ENCODE measurements at places on chromosomes 12 and 14. TPM values are rescaled to one million over a fixed set of nuclear protein-coding genes. Genes with fewer than 3 reads are reported as not detected.

- H3K27me3 ChIP-seq = peaks cover 10% of the 10 kb centered on the region
- DNase-seq = no peak
- peak overlapping the region; percentile 29 for H3K4me3 ChIP-seq
- peaks cover 3% of the 10 kb centered on the region for H3K36me3 ChIP-seq
- H3K27ac ChIP-seq = no peak overlapping the region
- peaks cover 6% of the 10 kb centered on the region for H3K4me1 ChIP-seq
Observed at GRCh38 chr12:66236969-66237368, 48.0 kb downstream of the IRAK3 start.

DNA sequence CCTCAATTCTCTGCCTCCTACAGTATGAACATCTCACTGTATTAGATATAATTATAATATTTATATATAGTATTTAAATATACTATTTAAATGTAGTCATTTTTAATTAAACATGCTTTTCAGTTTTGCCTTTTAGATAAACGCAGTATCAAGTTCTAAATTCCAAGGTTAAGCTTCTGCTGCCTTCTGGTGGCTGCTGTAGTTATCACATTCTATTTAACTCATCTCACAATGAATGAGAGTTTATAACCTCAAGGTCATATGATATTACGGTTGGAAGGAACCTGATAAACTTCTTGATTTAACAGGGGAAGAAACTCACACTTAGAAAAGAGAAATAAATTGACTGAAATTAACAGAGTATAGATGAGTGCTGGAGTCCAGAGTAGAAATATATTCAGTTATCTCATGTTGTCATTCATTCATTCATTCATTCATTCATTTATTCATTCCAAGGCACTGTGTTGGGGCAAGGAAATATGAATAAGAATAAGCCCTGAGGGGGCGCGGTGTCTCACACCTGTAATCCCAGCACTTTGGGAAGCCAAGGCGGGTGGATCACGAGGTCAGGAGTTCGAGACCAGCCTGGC lies 31.9 kb downstream of the GUCY2C start:
- peaks cover 7% of the 10 kb centered on the region for H3K4me1 ChIP-seq
- peak; percentile 19 for DNase-seq
- H3K4me3 ChIP-seq = no peak overlapping the region
- no peaks in the 10 kb centered on the region for H3K27me3 ChIP-seq

- no peak for DNase-seq
- H3K27ac ChIP-seq = no peak overlapping the region
- H3K4me3 ChIP-seq = no peak overlapping the region
- no peaks in the 10 kb centered on the region for H3K27me3 ChIP-seq
Observed at GRCh38 chr12:13080266-13080665, 23.2 kb downstream of the GSG1 start.

GRCh38 chr14:88841741-88842140 lies 17.3 kb downstream of the TTC8 start:
- H3K27me3 ChIP-seq = peaks cover 5% of the 10 kb centered on the region
- H3K27ac ChIP-seq = no peak overlapping the region
- no peak overlapping the region for H3K4me3 ChIP-seq
- DNase-seq = no peak
- no peaks in the 10 kb centered on the region for H3K4me1 ChIP-seq

- H3K27me3 ChIP-seq = peaks cover 27% of the 10 kb centered on the region
- peaks cover 43% of the 10 kb centered on the region for H3K4me1 ChIP-seq
- H3K36me3 ChIP-seq = peaks cover 25% of the 10 kb centered on the region
- H3K4me3 ChIP-seq = peak overlapping the region; percentile 82
- DNase-seq = peak; percentile 83
- H3K27ac ChIP-seq = peak overlapping the region; percentile 83
Observed at GRCh38 chr14:91417983-91418386, 365 bp upstream of the CCDC88C start.

DNA sequence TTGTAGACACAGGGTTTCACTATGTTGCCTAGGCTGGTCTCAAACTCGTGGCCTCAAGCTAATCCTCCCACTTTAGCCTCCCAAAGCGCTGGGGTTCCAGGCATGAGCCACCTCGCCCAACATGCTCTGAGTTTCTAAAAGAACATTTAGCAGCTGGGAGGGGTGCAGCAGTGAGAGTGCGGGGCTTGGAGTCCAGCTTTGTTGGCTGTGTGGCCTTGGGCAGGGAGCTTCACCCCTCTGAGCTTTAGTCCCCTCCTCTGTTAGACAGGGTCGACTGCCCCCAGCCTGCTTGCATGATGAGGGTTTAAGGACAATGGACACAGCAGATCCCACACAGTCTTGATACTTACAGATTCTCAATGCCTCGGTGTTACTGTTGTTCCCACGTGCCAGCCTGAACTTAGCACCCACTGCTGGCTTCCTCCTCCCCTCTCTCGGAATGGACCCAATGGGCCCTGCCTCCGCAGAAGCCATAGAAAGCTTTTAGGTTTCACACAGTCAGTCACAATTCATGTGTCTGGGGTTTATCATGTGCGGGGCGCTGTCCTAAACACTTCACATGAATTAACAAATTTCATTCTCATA lies 54.6 kb downstream of the PSMA6 start:
- peak overlapping the region; percentile 32 for H3K27ac ChIP-seq
- H3K4me3 ChIP-seq = no peak overlapping the region
- H3K27me3 ChIP-seq = peaks cover 4% of the 10 kb centered on the region
- no peak for DNase-seq
- no peaks in the 10 kb centered on the region for H3K36me3 ChIP-seq

Gene PLEKHD1
- polyA plus RNA-seq = 0.09 TPM

GRCh38 chr12:113244478-113244958 lies 23.3 kb downstream of the TPCN1 start:
- no peaks in the 10 kb centered on the region for H3K36me3 ChIP-seq
- DNase-seq = no peak
- H3K27me3 ChIP-seq = no peaks in the 10 kb centered on the region

DNA sequence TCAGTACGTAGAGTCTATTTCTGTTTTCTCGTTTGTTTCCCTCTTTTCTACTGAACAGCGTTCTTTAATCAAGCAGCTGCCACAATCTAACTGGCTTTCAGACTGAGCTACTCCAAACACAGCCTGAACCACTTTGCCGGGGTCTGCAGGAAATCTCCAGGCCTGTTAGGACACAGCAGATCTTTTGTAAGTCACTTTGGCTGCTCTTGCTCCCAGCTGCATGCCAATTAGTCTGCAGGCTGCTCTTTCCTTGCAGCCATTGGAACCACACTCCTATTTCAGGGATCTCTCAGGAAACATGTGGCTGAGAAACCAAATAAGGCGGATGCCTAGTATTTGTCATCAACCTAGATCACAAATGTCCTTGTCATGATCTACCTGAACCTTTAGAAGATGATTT lies 73.6 kb downstream of the TMTC1 start:
- DNase-seq = no peak
- peaks cover 2% of the 10 kb centered on the region for H3K27me3 ChIP-seq
- H3K27ac ChIP-seq = no peak overlapping the region
- no peaks in the 10 kb centered on the region for H3K4me1 ChIP-seq
- H3K4me3 ChIP-seq = no peak overlapping the region

Gene C14orf119
- polyA plus RNA-seq = 85.2 TPM

DNA sequence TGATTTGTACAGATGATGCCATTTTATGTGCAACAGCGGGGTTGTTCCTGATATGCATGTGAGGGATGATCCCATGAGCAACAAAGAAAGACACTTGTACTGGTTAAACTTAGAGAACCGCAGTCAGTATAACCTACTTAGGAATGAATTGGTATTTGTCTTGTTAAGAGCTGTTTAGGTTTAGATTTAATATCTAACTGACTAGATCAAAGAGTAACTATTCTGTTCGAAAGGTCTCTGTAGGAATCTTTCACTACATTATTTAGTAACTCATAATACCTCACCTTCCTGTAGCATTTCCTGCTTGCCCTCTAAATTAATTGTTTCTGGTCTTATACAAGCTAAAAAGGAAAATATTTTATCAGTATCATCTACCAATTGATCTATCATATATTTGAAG lies 350.4 kb downstream of the TRHDE start:
- no peak for DNase-seq
- no peak overlapping the region for H3K4me3 ChIP-seq
- no peaks in the 10 kb centered on the region for H3K36me3 ChIP-seq

Gene TBC1D30
- polyA plus RNA-seq = 5.8 TPM

- DNase-seq = no peak
- H3K36me3 ChIP-seq = peaks cover 6% of the 10 kb centered on the region
- no peaks in the 10 kb centered on the region for H3K4me1 ChIP-seq
- peaks cover 6% of the 10 kb centered on the region for H3K27me3 ChIP-seq
- no peak overlapping the region for H3K27ac ChIP-seq
Observed at GRCh38 chr12:123293178-123293760, 21.6 kb upstream of the CDK2AP1 start.

Gene CRACR2A
- polyA plus RNA-seq = 16.5 TPM

GRCh38 chr12:46382408-46382963 lies 9.9 kb upstream of the SLC38A2 start:
- DNase-seq = no peak
- peak overlapping the region; percentile 91 for H3K4me3 ChIP-seq
- H3K36me3 ChIP-seq = no peaks in the 10 kb centered on the region

DNA sequence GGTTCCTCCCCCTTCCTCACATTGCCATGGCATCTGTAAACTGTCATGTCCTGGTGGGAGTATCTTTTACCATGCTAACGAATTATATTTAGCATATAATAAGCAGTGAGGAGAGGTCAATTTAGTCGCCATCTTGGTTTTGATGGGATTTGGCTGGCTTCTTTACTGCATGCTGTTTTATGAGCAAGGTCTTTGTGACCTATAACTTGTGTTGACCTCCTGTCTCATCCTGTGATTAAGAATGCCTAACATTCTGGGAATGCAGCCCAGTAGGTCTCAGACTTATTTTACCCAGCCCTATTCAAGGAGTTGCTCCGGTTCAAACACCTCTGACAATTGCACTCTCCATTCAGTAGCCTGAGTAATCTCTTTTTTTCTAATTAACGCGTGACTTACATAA lies 2.1 kb upstream of the EIF4B start:
- no peak for DNase-seq
- no peaks in the 10 kb centered on the region for H3K36me3 ChIP-seq
- H3K27ac ChIP-seq = no peak overlapping the region
- H3K4me1 ChIP-seq = peaks cover 35% of the 10 kb centered on the region
- H3K27me3 ChIP-seq = peaks cover 14% of the 10 kb centered on the region

GRCh38 chr14:40870252-40870651 lies 736.4 kb upstream of the LRFN5 start:
- no peak overlapping the region for H3K4me3 ChIP-seq
- no peaks in the 10 kb centered on the region for H3K4me1 ChIP-seq
- H3K36me3 ChIP-seq = no peaks in the 10 kb centered on the region
- DNase-seq = no peak
- peaks cover 1% of the 10 kb centered on the region for H3K27me3 ChIP-seq

DNA sequence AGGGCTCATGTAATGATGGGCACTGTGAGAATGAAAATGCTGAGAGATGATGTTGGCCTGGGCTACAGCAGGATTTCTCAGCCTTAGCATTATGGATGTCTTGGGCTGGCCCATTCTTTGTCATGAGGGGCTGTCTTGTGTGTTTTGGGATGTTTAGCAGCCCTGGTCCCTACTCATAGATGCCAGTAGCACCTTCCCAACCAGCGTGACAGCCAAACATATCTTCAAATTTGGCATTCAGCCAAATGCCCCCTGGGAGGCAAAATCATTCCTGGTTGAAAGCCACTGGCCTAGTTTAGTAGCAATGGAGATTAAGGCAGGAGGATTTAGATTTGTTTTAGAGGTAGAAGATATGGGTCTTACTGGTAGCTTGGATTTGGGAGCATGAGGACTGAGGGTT lies 26.6 kb downstream of the UBE3B start:
- H3K4me3 ChIP-seq = no peak overlapping the region
- H3K4me1 ChIP-seq = no peaks in the 10 kb centered on the region
- H3K27me3 ChIP-seq = no peaks in the 10 kb centered on the region
- no peak overlapping the region for H3K27ac ChIP-seq

DNA sequence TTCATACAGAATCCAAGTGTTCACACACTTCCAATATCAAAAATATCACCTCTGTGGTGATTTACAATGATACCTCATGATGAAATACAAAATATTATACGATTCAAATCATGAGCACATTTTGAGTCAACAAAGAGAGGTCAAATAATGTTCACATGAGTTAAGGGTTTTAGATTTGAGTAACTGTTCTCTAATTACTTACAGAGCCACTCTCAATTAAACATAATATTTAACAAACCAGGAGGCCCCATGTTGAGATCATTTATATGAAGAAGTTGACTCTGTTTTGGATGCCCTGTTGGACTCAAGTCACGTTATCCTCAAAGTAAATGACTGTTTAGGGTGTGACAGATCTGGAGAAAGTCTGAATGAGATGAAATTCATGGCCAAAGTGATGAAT lies 53.5 kb downstream of the NUAK1 start:
- H3K4me1 ChIP-seq = no peaks in the 10 kb centered on the region
- H3K4me3 ChIP-seq = no peak overlapping the region
- no peaks in the 10 kb centered on the region for H3K36me3 ChIP-seq
- DNase-seq = no peak
- H3K27ac ChIP-seq = no peak overlapping the region

Gene EEF1AKMT3
- polyA plus RNA-seq = 2.8 TPM

GRCh38 chr14:28057359-28058296 lies 709.0 kb upstream of the FOXG1 start:
- H3K4me1 ChIP-seq = peaks cover 26% of the 10 kb centered on the region
- peak overlapping the region; percentile 47 for H3K27ac ChIP-seq
- H3K27me3 ChIP-seq = no peaks in the 10 kb centered on the region
- no peaks in the 10 kb centered on the region for H3K36me3 ChIP-seq

DNA sequence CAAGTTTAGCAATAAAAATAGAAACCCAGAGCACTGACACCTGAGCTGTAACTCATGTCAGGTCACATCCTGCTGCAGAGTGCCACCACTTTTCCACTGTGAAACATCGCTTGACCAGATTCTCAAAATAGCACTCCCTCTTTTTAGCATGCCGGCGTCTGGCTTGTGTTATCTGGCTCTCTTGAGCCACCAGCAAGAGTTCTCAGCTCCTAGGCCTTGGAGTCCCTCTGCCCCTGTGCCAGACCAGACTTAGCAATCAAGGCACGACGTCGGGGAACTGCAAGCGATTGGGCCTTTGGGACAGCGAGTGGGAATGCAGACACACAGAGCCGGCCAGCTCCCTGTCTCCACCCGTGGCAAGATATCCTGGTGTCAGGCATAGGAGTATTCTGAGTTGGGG lies 52.5 kb downstream of the SPIC start:
- H3K4me3 ChIP-seq = no peak overlapping the region
- no peaks in the 10 kb centered on the region for H3K36me3 ChIP-seq
- no peak for DNase-seq
- H3K27ac ChIP-seq = no peak overlapping the region

GRCh38 chr12:53810950-53811349 lies 59.2 kb upstream of the CISTR start:
- no peak overlapping the region for H3K27ac ChIP-seq
- no peak for DNase-seq
- no peaks in the 10 kb centered on the region for H3K36me3 ChIP-seq
- H3K4me3 ChIP-seq = no peak overlapping the region
- H3K27me3 ChIP-seq = peaks cover 17% of the 10 kb centered on the region
- no peaks in the 10 kb centered on the region for H3K4me1 ChIP-seq

Gene SOCS2
- 25.9 TPM for polyA plus RNA-seq

DNA sequence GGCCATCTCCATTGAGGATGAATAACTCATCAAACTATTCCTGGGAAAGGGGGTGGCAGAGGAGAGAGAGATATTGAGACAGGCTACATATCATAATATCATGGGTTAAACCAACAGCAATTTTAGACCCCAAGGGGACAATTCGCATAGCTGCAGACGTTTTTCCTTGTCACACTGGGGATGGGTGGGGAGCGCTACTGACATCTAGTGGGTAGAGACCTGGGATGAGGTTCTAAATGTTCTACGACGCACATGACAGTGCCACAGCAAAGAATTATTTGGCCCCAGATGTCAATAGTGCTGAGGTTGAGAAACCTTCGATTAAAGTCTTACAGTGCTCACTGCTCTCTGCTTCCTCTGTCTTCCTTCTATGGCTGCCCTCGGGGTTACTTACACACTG lies 425.6 kb downstream of the NRXN3 start:
- no peak overlapping the region for H3K4me3 ChIP-seq
- H3K27ac ChIP-seq = no peak overlapping the region
- H3K36me3 ChIP-seq = no peaks in the 10 kb centered on the region
- no peak for DNase-seq

Data from immature natural killer cell (primary cell).